ENCODE measurements at places on chromosomes 2 and 18.

- no peak for DNase-seq
Observed at GRCh38 chr18:75158465-75159237, 50.3 kb downstream of the PTGR3 start.

GRCh38 chr2:129400826-129401225 lies 578.6 kb upstream of the RAB6C start:
- DNase-seq = peak; percentile 0

DNA sequence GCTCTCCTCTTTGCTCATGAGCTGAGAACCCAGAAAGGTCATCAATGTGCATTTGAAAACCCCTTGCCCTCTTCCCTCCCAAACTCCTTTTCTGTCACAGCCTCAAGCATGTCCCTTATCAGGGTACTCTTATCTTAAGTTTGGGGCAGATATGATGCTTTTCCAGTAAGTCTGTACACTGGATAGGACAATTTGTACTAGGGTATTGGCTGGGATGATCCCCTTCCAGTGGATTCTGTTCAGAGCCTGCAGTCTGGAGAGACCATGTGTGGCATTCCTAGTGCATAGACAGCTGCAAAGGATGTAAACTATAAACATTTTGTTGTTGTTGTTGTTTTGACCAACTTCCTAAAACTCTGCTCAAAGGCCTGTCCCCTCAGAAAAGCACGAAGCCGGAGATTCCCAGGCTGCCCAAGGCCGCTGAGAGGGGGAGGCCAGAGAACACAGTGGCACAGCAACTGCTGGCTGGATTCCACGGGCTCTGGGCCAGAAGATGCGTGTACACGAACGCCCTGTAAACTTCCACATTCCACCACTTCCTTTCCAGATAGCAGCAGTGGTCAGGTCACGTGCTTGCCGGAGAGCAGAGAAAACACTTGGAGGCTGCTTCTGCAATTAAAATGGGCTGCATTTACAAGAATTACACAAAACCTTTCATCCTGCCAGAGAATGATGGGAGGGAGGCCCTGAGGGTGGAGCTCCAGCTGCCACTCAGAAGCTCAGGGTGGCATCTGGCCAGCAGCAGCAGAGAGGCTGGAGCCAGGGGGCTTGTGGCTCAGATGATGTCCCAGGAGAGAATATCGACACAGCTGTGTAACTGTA lies 42.1 kb downstream of the BMP10 start:
- DNase-seq = peak; percentile 39

DNA sequence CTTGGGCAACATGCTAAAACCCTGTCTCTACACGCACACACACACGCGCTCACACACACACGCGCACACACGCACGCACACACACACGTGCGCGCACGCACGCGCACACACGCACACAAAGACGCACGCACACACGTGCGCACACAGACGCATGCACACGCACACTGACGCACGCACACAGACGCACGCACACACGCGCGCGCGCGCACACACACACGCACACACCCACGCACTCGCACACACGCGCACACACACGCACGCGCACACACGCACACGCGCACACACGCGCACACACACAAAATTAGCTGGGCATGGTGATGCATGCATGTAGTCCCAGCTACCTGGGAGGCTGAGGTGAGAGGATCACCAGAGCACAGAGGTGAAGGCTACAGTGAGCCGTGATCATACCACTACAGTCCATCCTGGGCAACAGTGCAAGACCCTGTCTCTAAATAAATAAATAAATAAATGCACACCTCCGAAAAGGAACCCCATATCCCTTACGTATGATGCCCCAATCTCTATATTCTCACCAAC lies 8.1 kb upstream of the IAH1 start:
- DNase-seq = no peak

GRCh38 chr18:2857491-2858131 lies 10.8 kb downstream of the EMILIN2 start:
- DNase-seq = no peak

GRCh38 chr2:108385411-108386071 lies 7.8 kb downstream of the SULT1C4 start:
- DNase-seq = no peak

GRCh38 chr18:34729740-34730355 lies 19.8 kb downstream of the DTNA start:
- no peak for DNase-seq

DNA sequence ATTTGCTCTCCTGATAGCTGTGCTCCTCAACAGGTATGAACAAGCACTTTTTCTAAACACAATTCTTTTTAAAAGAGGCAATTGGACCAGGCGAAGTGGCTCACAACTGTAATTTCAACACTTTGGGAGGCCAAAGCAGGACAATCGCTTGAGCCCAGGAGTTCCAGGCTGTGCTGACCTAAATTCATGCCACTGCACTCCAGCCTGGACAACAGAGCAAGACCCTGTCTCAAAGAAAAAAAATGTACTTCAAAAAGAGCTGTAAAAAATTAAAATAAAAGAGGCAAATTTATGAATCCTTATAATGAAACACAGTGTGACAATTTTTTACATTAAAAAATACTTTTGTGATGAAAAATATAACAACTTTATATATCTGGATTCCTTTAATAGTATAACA lies 1.8 kb upstream of the FAM124B start:
- no peak for DNase-seq

DNA sequence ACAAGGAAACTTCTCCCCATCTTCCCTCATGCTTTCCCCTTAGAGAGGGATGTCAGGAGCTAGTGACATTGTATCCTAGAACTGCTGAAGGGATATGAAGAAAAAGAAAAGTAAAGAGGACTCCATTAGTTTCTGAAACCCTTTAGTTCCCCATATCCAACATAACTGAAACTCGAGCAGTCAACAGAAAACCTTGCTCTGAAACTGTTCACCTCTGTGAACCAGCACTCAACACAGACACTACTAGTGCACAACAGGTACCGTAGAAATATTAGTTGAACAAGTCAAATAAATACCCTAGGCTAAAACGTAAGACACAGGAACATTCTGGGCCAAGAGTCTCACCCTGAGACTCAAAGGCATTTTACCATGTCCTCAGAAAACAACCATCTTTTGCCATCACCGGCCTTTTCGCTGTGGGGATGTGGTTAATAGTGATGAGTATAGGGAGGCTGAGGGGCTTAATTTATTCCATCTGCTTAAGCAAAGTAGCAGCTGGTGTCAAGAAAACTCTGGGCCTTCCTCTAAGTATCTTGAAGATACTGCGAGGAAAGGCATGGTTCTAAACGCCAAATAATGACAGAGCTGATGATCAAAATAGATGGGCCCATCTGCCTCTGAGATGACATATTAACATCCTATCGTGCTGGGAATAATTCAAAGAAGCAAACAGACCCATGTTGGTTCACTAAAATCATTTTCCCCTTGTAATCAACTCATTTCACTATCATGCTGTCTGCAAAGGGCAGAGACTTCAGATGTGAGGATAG lies 156.8 kb downstream of the STK39 start:
- DNase-seq = peak; percentile 5

- no peak for DNase-seq
Observed at GRCh38 chr2:205998583-205998982, 87.4 kb downstream of the INO80D start.

DNA sequence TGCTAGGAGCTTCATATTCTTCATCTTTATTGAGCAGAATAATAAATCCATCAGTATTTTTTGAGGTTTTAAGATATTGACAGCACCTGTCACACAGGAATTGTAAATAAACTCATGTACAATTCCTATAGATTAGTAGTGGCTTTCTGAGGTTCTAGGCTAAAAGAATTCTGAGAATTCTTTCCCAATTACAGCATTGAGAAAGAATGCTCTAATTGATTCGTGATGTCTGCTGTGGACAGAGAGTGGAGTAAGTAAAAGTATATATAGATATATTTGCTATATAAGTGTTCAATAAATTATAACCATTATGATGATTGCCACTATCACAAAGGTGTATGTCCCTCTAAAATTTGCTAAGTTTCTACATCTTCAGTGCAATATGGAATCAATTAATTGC lies 186.5 kb upstream of the NRP2 start:
- DNase-seq = no peak

GRCh38 chr2:119549241-119549640 lies 5.0 kb downstream of the CFAP221 start:
- DNase-seq = no peak

DNA sequence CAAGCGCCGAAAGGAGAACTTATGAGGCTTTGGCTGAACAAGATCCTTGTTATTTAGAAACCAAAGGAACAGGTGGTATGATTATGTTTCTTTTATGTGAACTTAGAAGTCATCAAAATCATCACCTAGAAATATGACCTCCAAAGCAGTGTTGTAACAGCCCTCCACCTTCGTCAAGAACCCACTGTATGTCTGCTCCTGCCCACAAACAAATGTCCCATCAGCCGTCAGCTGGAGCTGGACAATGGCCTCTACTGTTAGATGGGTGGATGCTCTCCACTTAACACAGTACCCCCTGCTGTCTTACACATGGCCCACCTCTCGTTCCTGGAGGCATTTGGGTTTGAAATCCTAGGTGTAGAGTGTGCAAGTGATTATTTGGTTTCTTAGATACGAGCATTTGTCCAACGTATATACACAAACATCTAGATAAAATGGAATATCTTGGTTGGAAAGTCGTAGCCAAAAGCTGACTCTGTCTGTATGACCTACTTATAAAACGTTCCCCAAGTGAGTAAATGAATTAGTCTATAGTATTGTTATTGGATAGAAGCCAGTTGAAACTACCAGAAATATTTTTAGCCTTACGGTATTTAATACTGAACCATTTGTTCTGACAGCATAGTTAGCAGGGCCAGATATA lies 113.0 kb downstream of the CRIM1 start:
- no peak for DNase-seq

GRCh38 chr2:208256192-208256782 lies 1.4 kb upstream of the IDH1 start:
- DNase-seq = peak; percentile 58

DNA sequence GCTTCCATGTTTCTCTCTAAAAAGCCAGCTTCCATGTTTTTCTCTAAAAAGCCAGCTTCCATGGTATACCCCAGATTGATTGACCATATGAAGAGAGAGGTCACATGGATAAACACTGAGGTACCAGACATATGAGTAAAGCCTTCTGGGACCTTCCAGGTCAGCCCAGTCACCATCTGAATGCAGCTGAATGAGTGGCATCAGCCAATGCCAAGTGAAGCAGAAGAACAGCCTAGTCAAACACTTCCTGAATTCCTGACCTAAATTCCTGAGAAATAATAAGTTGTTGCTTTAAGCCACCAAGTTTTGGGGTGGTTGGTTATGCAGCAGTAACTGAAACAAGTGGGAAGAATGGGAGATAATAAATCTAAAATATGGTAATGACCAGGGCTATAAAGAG lies 5.7 kb upstream of the ALS2 start:
- no peak for DNase-seq

GRCh38 chr2:198525211-198525969 lies 721.0 kb downstream of the PLCL1 start:
- DNase-seq = no peak

DNA sequence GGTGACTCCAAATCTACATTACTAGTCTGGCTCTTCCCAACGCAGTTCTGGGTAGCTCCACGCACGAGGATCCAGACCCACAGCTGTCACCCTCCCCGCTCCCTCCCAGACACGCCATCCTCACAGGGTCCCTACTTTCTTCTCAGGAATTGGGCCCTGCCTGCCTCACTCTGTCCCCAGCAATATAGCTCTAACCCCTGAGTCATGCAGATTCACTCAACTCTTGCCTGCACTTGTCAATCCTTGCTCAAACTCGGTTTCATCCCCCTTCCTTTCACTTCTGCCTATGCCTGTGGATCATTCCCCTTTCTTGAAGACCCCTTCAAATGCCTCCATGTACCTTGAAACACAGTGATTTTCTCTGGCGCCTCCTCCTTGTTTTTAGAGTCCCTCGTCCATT lies 5.0 kb downstream of the ST8SIA5 start:
- no peak for DNase-seq
